Activated naive CD4-positive, alpha-beta T cell treated with anti-CD3 and anti-CD28 coated beads, Interleukin-2, amount 50 U/mL, for 16 hours (primary cell): ENCODE measurements at places on chromosomes 4 and X.

- no peak for DNase-seq
Measured at GRCh38 chr4:107276052-107276451, 239.9 kb upstream of the DKK2 start.

DNA sequence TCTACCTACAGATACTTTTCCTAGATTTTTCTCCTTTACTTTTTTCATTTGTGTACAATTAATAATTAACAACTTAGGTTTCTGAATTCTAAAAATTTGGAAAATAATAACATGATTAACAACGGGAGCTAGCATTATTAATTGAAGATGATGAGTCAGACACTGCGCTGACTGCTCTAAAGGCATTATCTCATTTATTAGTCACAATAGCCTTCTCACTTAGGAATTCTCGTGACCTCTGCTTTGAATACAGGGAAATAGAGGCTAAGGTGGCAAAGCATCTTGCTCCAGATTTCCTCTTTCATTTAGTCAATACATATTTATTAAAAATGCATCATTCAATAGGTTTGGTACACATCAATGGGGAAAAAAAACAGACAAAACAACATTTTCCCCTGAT lies 441.3 kb downstream of the PCDH18 start:
- DNase-seq, result no peak

DNA sequence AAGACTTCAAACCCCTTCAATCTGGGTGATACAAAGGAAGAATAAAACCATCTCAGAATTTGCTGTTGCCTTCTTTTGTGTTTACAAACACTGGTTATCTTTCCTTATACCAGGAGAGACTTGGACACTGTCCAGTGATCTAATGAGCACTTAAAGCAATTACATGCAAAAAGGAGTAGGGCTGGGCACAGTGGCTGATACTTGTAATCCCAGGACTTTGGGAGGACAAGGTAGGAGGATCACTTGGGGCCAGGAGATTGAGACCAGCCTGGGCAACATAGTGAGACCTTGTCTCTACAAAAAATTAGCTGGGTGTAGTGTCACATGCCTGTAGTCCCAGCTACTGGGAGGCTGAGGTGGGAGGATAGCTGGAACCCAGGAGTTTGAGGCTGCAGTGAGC lies 95.7 kb upstream of the DRD5 start:
- DNase-seq, result no peak

- no peak for DNase-seq
Measured at GRCh38 chrX:275476-275966, 5.7 kb upstream of the PLCXD1 start.

GRCh38 chrX:11193035-11193469 lies 81.9 kb downstream of the HCCS start:
- DNase-seq, result no peak

GRCh38 chr4:24112466-24112865 lies 222.6 kb upstream of the PPARGC1A start:
- DNase-seq, result no peak

DNA sequence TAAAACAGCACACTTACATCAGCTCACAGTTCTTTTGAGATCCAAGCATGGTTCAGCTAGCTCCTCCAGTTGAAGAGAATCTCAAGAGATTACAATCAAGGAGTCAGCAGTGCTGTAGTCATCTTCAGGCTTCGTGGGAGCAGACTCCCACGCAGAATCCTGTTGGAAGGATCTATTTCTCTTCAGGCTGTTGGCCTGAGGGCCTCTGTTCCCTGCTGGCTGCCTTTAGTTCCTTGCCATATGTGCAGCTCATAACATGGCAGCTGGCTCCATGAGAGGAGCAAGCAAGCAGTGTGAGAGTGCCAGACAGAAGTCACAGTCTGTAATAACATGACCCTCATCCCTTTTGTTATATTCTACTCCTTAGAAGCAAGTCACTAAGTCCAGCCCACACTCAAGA lies 168.6 kb downstream of the COX18 start:
- DNase-seq, result no peak

DNA sequence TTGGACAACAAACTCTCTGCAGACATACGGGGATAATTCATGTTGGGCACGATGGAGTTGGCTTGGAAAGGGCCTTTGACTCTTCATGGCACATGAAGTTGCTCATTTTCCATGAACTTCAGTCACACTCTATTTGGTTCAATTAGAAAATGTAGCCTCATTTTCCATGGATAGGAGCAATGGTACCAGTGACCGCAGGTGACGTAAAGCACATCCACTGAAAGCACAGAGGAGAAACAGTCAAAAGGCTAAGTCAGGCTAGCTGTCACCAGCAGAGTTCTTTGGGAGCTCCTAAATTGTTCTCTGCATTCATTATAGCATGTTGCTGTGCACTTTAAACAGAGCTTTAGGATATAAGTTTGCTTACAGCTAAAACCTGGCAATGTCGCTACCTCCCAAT lies 39.9 kb upstream of the MAP3K15 start:
- DNase-seq, result no peak

DNA sequence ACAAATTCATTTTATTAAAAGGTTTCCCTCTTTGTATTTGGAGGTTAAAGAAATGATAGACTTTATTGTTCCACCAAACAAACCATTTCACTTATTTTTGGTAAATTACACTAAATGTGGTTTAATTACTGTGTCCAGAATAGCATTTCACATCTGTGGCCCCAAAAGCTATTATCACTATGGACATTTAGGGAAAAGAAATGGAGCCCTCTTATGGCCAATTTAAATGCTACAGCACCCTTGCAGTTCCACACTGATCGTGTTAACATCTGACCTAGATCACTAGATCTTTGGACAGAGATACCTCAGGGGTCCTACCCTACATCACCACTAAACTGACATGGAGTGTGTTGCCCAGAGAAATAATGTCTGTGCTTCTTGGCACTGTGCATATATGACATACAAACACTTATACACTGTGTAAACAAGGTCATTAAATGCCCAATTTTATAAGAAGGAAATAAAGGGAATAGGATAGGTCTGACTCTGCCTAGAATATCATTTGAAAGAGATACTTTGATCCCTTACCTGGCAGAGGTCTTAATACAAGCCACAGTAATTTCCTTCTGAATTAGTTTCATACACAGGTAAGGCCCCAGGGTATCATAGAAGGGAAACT lies 163.9 kb downstream of the KDR start:
- DNase-seq, result no peak

DNA sequence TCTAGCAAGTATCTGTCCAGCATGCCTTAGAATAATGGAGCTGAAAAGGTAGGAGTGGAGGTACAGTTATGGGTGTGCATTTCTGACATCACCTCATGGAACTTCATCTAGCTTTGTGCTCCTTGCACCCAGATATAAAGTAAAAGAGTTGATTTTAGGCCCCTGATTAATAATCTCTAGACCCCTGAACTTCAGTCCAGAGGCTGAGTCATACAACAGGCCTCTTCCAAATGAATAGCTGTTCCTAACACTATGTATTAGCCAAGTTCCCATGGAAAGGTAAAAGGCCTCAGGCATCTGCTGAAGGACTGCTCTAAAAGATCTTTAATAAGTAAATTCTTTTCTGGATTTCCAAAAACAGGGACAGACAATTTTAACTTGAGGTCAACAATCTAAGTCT lies 16.2 kb downstream of the TBC1D9 start:
- DNase-seq, result no peak

DNA sequence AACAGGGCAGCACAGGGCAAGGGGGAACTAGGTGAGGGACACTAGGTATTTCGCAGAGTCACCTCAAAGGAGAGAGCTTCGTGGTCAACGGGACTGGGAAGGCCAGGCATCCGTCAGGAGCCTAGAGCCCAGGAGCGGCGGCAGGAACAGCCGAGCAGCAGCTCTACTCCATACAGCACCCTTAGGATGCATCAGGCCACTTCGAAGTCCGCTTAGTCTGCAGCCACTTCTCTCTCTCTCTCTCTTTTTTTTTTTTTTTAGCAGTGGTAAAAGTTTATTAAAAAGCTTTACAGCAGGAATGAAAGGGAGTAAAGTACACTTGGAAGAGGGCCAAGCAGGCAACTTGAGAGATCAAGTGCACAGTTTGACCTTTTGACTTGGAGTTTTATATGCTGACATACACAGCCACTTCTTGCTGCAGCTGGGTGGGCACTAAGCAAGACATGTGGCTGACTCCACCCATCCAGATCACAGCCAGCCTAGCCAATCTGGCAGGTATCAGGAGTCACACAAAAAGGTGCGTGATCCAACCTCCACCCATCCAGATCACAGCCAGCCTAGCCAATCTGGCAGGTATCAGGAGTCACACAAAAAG lies 209.7 kb upstream of the RADX start:
- no peak for DNase-seq

DNA sequence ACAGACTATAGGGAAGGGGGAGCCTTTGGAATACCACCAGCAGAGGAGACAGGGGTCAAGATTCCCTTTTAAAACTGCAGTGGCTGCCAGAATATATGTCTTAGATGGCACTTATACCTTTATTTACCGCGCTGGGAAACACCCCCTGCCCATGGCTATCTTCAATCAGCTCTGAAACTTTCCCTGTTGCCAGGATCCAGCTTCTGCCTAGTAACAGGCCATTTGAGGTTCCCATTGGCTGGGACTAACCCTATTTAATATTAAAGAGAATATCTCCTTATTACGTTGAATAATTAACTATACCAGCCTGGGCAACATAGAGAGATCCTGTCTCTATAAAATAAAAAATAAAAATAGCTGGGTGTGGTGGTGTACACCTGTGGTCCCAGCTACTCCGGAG lies 23.8 kb downstream of the SOWAHB start:
- DNase-seq, result no peak

- DNase-seq, result no peak
Measured at GRCh38 chrX:48909703-48910294, 1.6 kb downstream of the SLC35A2 start.

- DNase-seq, result no peak
Measured at GRCh38 chr4:150546286-150546685, 35.7 kb upstream of the MAB21L2 start.

GRCh38 chr4:6782846-6783110 lies 251 bp downstream of the KIAA0232 start:
- DNase-seq, result no peak

DNA sequence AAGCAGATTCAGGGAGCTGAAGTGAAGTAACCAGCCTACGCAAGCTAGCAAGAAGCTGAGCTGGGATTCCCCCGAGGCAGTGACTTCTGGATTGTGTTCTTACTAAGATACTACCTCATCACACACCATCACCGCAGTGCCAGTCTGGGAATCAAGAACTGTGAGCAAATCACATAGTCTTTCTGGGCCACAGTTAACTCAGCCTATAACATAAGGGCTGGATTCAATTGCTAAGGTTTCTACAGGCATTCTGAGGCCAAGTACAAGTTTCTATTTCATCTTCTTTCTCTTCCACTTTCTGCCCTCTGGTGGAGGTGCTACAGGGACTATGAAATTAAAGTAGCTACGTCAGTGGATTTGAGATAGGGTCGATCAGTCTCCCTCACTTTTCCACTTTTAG lies 1.4 kb upstream of the CORIN start:
- peak; percentile 26 for DNase-seq

GRCh38 chrX:154797006-154797405 lies 8.3 kb downstream of the MPP1 start:
- no peak for DNase-seq

DNA sequence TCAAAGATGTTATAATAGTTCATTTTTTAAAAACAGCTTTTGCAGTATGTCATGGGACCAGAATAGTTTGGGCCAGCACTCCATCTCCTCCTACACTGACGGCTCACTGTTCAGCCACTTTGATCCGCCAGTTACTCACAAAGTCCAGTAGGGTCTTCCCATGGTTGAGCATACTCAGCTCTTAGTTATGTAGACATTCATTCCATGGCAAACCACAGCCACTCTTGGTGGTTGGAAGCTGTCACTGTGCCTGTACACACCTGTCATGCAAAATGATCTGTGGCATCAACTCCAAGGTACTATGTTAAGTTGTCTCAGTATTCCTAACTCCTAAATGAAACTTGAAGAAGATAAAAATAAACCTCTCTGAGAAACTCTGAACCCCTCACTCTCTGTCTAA lies 127.2 kb downstream of the NR3C2 start:
- no peak for DNase-seq

DNA sequence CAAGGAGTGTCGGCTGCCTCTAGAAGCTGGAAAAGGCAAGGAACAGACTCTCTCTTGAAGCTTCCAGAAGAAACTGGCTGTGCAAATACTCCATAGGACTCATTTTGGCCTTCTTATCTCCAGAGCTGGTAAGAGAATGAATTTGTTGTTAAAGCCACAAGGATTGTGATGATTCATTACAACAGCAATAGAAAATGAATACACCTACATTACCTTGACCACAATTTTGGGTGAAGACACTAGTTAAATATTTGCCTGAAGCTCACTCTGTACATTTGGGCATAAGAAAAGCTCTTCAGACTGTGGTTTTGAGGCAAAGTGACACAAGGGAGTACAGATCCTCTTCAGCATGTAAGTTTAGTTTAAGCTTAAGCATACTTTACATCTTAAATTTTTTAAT lies 134.5 kb upstream of the TLL1 start:
- no peak for DNase-seq

DNA sequence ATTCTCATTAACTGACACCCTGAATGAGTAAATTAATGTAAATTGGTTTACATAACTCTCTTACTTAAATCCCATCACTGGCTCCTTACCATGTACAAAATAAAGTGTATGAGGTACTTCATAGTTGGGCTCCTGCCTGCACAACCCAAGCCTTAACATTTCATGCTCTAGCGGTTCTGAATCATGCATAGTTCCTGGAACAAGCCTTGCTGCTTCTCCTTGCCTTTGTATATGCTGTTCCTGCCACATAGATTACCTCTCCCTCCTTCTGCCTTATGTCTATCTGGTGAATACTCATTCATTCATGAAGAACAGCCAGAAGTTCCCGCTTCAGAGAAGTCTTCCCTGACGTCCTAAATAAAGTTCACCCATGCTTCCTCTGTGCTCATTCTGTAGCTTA lies 594.7 kb downstream of the SMARCA1 start:
- DNase-seq, result no peak

- DNase-seq, result no peak
Measured at GRCh38 chrX:71292669-71293365, 8.7 kb upstream of the ITGB1BP2 start.

DNA sequence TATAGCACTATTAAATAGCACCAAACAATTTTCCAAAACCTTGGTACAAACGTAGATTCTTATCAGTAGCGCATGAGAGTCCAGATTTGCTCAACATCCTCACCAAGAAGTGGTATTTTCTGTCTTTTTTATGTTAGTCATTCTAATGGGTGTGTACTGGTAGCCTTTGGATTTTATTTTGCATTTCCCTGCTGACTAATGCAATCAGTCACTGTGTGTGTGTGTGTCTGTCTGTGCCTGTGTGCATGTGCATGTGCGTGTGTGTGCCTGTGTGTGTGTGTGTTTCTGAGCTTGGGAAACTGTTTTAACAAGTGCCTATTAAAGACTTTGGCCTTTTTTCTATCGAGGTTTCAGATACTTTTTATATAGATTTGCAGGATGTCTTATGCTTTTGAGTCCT lies 82.2 kb upstream of the MAGEA10 start:
- no peak for DNase-seq

GRCh38 chr4:25043548-25043947 lies 12.8 kb upstream of the LGI2 start:
- no peak for DNase-seq

GRCh38 chr4:22427675-22428074 lies 88.2 kb downstream of the ADGRA3 start:
- DNase-seq, result no peak

- no peak for DNase-seq
Measured at GRCh38 chr4:152723236-152723635, 43.4 kb upstream of the TMEM154 start.
